Spinal cord (tissue), 10 donors: ENCODE measurements at places on chromosomes 3 and 15. TPM values are rescaled to one million over a fixed set of nuclear protein-coding genes. Genes with fewer than 3 reads are reported as not detected.

Gene ISL2
- total RNA-seq = 0.28 TPM

Gene GOLGA8G
- not detected for total RNA-seq

Gene SEC62
- total RNA-seq = 112 TPM

Gene POTEB
- not detected for total RNA-seq

Gene MASP1
- total RNA-seq = 19.9 TPM

Gene PLA2G4F
- 0.11 TPM for total RNA-seq

Gene ARHGAP31
- 15.0 TPM for total RNA-seq

Gene BUB1B
- 26.5 TPM for total RNA-seq

Gene NR1D2
- 52.7 TPM for total RNA-seq

Gene RTP1
- 0.61 TPM for total RNA-seq

Gene TMCO5A
- not detected for total RNA-seq

Gene EPHB1
- total RNA-seq = 14.6 TPM

Gene PLOD2
- total RNA-seq = 67.7 TPM

Gene DNAH1
- total RNA-seq = 4.2 TPM

Gene MAP6D1
- total RNA-seq = 17.1 TPM

Gene ADAMTS7
- total RNA-seq = 7.6 TPM

Gene LRRC34
- total RNA-seq = 13.1 TPM

Gene SPINK8
- not detected for total RNA-seq

Gene MRPL3
- total RNA-seq = 91.6 TPM

Gene ISLR
- 80.7 TPM for total RNA-seq

Gene FBXW12
- total RNA-seq = 0.61 TPM

Gene SELENOS
- total RNA-seq = 32.6 TPM

Gene GRM7
- total RNA-seq = 9.6 TPM

Gene PLSCR2
- not detected for total RNA-seq

Gene BOC
- 37.7 TPM for total RNA-seq

Gene XYLB
- 6.9 TPM for total RNA-seq

Gene CMC1
- 8.5 TPM for total RNA-seq

Gene TYRO3
- 33.7 TPM for total RNA-seq

Gene WDR93
- 0.69 TPM for total RNA-seq

Gene SHF
- 29.1 TPM for total RNA-seq

Gene RBP2
- not detected for total RNA-seq

Gene SPINT1
- 2.9 TPM for total RNA-seq

Gene CPNE9
- total RNA-seq = 3.3 TPM

Gene AMIGO3
- 0.30 TPM for total RNA-seq

Gene FAN1
- total RNA-seq = 36.4 TPM

Gene TM4SF18
- 12.4 TPM for total RNA-seq

Gene FGF12
- total RNA-seq = 113 TPM

Gene GXYLT2
- 26.4 TPM for total RNA-seq

Gene CYP1A2
- total RNA-seq = not detected

Gene GALNT15
- 19.1 TPM for total RNA-seq

Gene ALCAM
- 305 TPM for total RNA-seq

Gene MME
- 34.5 TPM for total RNA-seq

Gene ITIH1
- total RNA-seq = 0.44 TPM

Gene PIERCE2
- total RNA-seq = 3.9 TPM

Gene LRRFIP2
- total RNA-seq = 62.4 TPM

Gene GNAT1
- not detected for total RNA-seq

Gene CCDC80
- total RNA-seq = 130 TPM

Gene CKMT1B
- 12.8 TPM for total RNA-seq

Gene GOLGA6D
- total RNA-seq = 0.10 TPM

Gene CPN2
- total RNA-seq = not detected

Gene FSTL1
- 446 TPM for total RNA-seq

Gene INKA1
- total RNA-seq = 5.6 TPM

Gene PDCD7
- 16.7 TPM for total RNA-seq

Gene PEX11A
- 15.3 TPM for total RNA-seq

Gene SEMA6D
- 113 TPM for total RNA-seq

Gene ST6GAL1
- total RNA-seq = 28.9 TPM

Gene ETV5
- 19.1 TPM for total RNA-seq
